ENCODE measurements at places on chromosomes 11 and 22. TPM values are rescaled to one million over a fixed set of nuclear protein-coding genes. Genes with fewer than 3 reads are reported as not detected.

DNA sequence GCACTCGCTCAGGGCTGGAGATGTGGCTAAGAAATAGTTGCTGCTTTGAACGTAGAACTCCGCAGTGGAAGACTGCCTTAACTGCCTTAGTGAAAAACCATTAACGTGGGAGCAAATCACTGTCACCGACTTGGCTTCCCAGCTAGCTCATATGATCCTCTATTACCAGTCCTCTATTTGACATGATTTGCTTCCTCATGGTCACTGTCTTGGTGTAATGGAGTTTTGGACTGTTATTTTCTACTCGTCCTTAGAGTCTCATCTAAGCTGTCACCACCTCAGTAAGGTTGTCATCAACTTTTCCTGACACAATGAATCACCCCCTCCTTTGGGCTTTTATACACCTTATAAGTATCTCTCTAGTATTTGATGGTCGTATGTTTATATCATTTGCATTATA is 167.1 kb upstream of the NARS2 start:
- H3K4me1 ChIP-seq: no peaks in the 10 kb centered on the region
- no peak for DNase-seq
- H3K36me3 ChIP-seq: no peaks in the 10 kb centered on the region
- no peak overlapping the region for H3K27ac ChIP-seq
- no peak overlapping the region for H3K4me3 ChIP-seq

RASGRP2 gene
- 20.9 TPM for total RNA-seq

- no peak overlapping the region for H3K4me3 ChIP-seq
- no peaks in the 10 kb centered on the region for H3K4me1 ChIP-seq
- no peaks in the 10 kb centered on the region for H3K27me3 ChIP-seq
- DNase-seq: no peak
These were observed 34.4 kb upstream of the SMTN start for GRCh38 chr22:31046539-31047226.

- DNase-seq: no peak
- H3K27me3 ChIP-seq: no peaks in the 10 kb centered on the region
- peaks cover 16% of the 10 kb centered on the region for H3K36me3 ChIP-seq
- peaks cover 35% of the 10 kb centered on the region for H3K4me1 ChIP-seq
- peak overlapping the region; percentile 99 for H3K4me3 ChIP-seq
These were observed 545 bp upstream of the TIRAP start for GRCh38 chr11:126282361-126282735.

GRCh38 chr22:44030051-44030701 is 6.1 kb downstream of the PARVB start:
- H3K27ac ChIP-seq: peak overlapping the region; percentile 88
- H3K4me1 ChIP-seq: peaks cover 39% of the 10 kb centered on the region
- DNase-seq: no peak
- no peak overlapping the region for H3K4me3 ChIP-seq
- H3K27me3 ChIP-seq: no peaks in the 10 kb centered on the region

DNA sequence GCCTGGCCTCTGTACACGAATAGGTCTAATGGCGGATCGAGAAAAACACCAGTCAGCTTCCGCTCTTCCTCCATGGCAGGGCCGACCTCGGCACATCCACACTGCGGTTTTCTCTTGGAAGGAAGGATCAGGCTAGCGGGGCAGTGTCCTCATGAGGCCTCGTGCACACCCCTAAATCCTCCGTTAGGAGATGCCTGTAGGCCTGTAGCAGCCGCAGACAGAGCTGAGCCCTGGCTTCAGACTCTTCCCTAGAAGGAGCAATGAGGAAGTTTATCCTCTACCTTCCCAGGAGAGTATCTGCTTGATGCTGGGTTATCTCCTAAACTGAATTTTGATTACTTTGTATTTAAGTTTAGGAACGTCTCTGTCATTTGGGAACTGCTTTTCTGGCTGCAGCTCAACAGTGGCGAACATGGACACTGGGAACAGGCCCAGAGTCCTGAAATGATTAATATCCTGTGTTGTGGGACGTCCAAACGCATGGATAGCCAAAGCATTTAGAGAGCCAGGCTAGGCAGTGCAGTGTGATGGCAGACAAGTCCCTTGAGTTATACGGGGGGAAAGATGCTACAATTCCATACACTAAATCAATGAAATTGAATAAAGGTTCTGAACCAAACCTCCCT is 16.5 kb upstream of the BMAL1 start:
- H3K4me3 ChIP-seq: no peak overlapping the region
- no peak overlapping the region for H3K27ac ChIP-seq
- H3K27me3 ChIP-seq: peaks cover 36% of the 10 kb centered on the region

FOXR1 gene
- not detected for total RNA-seq

All from activated T-helper 2 cell treated with anti-CD3 and anti-CD28 coated beads, Interferon-gamma antibody, Interleukin-2, Interleukin-4, amounts not matched to agents 10 μg/mL and 5 μg/mL and 100 μg/mL, durations not matched to agents 14 hours and 24 hours and 36 hours (primary cell).